ENCODE measurements at places on chromosomes 7 and 10. TPM values are rescaled to one million over a fixed set of nuclear protein-coding genes. Genes with fewer than 3 reads are reported as not detected.

GRCh38 chr7:8129318-8129659, 132.7 kb downstream of the ICA1 start:
- DNase-seq: no peak

DNA sequence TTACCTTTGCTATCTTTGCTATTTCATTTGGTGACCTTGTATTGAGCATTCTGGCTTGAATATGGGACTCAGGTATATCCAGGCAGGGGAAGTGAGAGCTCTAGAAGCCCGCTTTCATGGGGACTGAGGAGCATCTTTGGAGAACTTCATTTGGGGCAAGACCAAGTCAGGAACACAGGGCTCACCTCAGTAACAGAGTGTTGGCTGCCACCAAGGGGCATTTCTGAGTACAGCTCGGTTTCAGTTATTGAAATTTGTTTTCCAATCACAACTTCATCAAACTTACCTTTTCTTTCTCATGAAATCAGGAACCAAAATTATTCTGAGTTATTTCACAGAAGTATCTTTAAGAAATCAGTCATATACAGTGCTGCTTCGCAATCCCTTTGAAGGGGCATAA, 337.2 kb downstream of the C7orf25 start:
- DNase-seq: peak; percentile 27

The PTN gene
- polyA plus RNA-seq: 68.5 TPM

The TEX36 gene
- not detected for polyA plus RNA-seq

The ANKRD1 gene
- 12.6 TPM for polyA plus RNA-seq

The CCDC136 gene
- 10.7 TPM for polyA plus RNA-seq

The OR6B1 gene
- not detected for polyA plus RNA-seq
